Pulmonary artery endothelial cell (primary cell): ENCODE measurements at places on chromosomes 4 and X. TPM values are rescaled to one million over a fixed set of nuclear protein-coding genes. Genes with fewer than 3 reads are reported as not detected.

The NHSL2 gene
- total RNA-seq = 21.2 and 22.0 TPM in 2 replicates

The TMEM31 gene
- total RNA-seq = not detected in 2 replicates

DNA sequence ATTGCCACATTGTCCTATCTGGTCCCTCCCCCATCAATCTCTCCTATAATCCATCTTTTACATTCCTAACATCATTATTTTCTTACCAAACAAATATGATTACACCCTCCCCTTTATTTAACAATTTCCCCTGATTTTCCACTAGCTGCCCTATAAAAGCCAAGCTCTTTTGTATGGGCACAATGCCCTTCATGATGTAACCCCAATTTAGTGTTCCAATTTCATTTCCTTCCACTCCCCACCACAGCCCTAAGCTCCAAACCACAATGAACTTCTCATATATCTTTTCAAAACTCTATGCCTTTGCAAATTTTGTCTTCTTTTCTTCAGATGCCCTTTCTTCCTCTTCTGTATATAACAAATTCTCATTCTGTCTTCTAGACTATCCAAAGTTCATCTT is 39.5 kb upstream of the PTPN13 start:
- no peak for DNase-seq

DNA sequence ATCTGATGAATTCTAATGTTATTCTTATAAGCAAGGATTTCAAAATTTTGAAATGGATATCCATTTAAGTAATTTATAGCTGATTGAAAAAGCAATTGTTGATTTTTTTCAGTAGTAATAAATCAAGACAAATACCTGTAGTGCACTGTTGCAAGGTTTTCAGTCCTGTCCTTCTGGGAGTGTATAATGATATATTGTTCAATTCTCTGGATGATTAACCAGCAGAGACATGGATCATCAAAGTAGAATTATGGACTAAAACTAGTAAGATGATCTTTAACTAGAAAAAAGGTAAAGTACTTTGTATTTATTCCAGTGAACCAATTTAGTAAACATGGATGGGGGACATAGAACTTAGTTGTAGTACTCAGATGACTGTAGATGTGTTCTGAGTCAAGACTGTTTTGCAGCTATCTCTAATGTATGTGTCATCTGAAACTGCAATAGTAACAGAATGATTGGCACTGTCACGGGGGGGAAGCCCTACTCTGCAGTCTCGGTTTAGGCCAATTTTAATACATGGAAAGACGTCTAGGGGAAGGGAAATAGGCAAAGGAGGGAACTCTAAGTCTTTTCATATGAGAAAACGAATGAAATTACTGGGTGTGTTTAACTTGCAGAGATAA is 121.9 kb downstream of the GLRA3 start:
- DNase-seq = no peak

The OPN1MW3 gene
- not detected in 2 replicates for total RNA-seq

GRCh38 chr4:121168446-121169281 is 4.5 kb upstream of the TNIP3 start:
- DNase-seq = no peak
